ENCODE measurements at places on chromosomes 16 and 17.

GRCh38 chr16:68031951-68032350, 8.9 kb downstream of the DUS2 start:
- DNase-seq, result peak; percentile 73

- DNase-seq, result no peak
Measured at GRCh38 chr17:4487820-4488716, 10.6 kb upstream of the SPNS2 start.

- DNase-seq, result no peak
Measured at GRCh38 chr16:29812754-29813643, 1.0 kb downstream of the PRRT2 start.

GRCh38 chr17:50785946-50786570, 18.7 kb upstream of the ANKRD40CL start:
- DNase-seq, result no peak

GRCh38 chr16:85733839-85734170, 17.1 kb downstream of the C16orf74 start:
- DNase-seq, result no peak

DNA sequence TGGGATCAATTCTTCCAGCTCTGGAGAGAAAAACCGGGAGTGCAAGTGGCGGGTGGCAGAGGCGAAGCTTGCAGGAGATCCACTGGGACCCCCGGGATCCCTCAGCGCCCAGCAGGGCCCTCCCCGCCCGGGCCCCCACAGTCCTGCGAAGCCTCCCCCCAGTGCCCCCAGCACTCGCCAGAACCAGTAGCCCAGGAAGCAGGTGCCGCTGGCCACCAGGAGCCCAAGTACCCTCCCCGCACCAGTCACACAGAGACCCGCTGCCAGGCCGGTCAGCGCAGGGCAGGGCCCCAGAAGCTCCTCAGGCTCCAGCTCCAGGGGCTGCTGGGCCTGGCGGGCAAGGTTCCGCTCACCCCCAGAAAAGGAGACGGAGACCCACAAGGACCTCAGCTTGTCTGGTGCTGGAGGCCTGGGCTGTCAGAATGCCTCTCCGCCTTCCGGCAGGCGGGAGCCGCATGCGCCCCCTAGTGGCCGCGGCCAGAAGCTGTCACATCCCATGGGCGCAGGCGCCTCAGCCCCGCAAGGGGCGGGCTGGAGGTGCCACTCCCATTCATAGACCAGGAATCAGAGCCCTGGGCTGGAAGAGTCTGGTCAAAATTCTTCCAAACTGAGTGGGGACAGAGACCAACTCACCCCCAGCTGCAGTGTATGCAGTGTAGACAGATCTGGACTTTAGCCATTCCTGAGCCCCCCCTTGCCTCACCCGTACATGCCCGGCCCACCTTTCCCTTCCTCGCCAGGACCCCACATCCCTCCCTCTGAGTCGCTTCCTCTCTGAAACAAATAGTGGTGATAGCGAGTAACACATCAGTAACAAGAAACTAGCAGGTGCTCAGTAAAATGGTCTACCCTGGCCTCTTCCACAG, 1002.3 kb downstream of the KCNJ18 start:
- no peak for DNase-seq

DNA sequence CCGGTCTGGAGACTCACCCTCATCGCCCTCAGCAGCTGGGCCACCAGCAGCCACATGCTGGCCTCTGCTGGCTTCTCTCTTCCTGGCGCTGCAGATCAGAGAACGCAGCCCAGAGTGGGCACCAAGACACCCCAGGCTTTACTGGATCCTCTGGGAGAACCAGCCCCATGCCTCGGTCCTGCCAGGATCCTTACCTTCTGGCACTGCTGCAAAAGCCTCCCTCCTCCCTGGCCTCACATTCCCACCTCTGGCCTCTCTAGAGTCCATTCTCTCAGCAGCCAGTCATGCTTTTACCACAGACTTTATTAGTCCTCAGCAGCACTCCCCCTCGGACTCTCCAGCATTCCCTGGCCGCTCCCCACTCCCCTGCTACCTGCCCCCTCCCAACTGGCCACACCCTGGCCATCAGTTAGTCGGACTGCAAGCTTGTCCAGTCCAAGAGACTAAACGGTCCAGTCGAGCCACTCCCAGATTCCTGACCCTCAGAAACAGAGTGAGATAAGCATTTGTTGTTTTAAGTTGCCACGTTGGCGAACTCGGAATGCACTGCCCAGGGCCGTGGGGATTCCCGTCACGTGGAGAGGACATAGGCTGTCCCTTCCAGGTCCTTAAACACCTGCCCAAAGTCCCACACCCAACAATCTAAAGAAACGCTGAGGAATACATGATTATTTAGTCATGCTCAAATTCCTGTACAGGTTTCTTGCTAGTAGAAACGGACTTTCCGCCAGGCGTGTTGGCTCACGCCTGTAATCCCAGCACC, 5.9 kb upstream of the SPG7 start:
- peak; percentile 72 for DNase-seq

GRCh38 chr17:1398028-1398427, 2.0 kb downstream of the YWHAE start:
- DNase-seq, result no peak

GRCh38 chr16:29154088-29154487, 169.2 kb downstream of the LAT start:
- no peak for DNase-seq

- DNase-seq, result no peak
Measured at GRCh38 chr16:53974484-53975080, 270.6 kb downstream of the FTO start.

DNA sequence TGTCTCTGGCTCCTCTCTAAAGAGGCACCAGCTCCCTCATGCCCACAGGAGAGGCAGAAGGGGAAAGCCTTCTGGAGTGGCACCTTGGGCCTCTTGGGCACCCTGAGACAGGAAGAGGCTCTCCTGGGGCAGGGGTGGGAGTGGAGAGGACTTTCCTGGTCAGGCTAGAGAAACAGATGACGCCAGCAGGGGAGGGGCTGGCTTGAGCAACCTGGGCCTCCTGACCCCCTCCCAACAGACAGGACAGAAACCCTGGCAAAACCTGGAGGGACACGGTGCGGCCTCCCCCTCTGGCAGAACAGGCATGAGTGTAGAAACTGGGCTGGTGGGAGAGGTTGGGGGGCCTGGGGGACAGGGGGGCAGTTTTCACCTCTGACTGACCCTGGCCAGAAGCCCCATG, 6.1 kb downstream of the SMIM5 start:
- DNase-seq, result no peak

GRCh38 chr17:8310601-8311123, 621 bp downstream of the ARHGEF15 start:
- DNase-seq, result no peak

DNA sequence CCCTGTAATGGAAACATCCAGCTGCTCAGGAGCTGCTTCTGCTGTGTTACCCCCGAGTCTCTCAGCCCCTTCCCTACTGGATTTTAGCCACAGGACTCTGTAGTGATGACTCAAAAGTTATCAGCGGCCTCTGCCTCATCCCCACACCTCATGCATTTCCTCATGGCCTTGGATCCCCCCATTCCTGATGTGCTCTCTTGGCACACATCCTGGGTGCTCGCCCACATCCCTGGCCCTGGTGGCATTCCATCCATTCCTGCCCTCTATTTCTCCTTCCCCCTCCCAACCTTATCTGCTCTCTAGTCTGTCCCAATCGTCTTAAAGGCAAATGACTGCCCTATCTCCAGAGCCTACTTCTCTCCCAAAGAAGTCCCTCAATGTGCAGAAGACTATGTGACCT, 24.6 kb downstream of the MARF1 start:
- DNase-seq, result no peak

DNA sequence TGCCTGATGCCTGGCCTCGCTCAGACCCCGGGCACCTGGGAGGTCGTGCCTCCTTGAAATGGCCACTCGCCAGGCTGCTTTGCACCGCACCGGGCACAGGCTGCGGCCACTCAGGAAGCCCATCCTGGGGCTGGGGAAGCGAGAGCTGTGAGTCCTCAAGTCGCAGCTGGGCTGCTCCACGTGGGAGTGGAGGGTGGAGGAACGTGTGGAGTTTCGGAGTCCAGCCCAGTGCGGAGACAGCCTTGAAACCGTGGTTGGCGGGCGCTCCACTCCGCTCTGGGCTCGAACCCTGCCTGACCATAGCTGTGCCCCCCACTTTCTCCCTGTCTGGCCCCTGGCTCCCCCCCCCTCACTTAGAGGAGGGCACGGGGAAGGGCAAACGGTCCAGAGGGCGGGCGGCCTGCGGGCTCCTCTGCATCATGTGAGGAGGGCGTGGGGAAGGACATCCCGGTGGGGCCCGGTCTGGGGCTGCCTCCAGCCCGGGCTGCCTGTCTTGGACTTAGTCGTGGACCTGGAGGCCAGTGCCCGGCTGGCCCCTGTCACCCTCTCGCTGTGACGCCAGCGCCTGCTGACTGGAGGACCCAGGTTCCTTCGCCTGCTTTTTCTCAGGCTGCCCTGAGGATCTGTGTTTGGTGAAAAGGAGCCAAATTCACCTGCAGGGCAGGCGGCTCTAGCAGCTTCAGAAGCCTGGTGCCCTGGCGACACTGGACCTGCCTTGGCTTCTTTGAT, 2.5 kb downstream of the UBE2I start:
- DNase-seq, result no peak

DNA sequence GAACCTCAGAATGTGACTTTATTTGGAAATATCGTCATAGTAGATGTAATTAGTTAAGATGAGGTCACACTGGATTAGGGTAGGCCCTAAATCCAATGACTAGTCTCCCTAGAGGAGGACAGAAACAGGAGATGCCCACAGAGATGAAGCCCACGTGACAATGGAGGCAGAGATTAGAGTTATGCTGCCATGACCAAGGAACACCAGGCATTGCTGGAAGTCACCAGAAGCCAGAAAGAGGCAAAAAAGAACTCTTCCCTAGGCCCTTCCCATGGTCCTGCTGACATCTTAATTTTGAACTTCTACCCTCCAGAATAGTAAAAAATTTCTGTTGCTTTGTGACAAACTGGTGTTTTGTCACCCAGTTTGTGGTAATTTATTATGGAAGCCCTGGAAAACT, 49.6 kb downstream of the IKZF3 start:
- DNase-seq, result no peak

GRCh38 chr16:20902426-20902825, 1.9 kb downstream of the LYRM1 start:
- no peak for DNase-seq

GRCh38 chr16:60419859-60420258, 1616.4 kb downstream of the CDH8 start:
- peak; percentile 1 for DNase-seq

- DNase-seq, result no peak
Measured at GRCh38 chr17:14301279-14302090, 604 bp downstream of the HS3ST3B1 start.

GRCh38 chr16:50326835-50327465, 41.8 kb downstream of the BRD7 start:
- no peak for DNase-seq

DNA sequence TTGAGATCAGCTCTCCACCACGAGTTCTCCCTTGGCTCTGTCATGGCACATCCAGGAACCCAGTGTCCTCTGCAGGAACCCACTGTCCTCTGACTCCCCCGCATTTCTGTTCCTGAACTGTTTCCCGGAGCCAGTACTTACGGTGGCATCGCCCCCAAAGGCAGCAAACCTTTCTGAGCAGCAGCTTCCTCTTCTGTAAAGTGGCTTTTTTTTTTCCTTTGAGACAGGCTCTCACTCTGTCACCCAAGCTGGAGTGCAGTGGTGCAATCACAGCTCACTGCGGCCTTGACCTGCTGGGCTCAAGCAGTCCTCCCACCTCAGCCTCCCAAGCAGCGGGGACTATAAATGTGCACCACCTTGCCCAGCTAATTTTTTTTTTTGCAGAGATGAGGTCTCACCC, 32.2 kb downstream of the NAGPA start:
- DNase-seq, result no peak

DNA sequence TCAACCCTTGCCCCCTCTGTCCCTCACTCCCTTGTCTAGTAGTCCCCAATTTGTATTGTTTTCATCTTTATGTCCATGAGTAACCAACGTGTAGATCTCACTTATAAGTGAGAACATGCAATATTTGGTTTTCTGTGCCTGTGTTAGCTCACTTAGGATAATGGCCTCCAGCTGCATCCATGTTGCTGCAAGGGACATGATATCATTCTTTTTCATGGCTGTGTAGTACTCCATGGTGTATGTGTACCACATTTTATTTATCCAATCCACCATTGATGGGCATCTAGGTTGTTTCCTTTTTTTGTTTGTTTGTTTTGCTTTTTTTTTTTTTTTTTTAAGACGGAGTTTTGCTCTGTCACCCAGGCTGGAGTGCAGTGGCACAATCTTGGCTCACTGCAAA, 63.0 kb upstream of the HS3ST4 start:
- DNase-seq, result no peak

- DNase-seq, result no peak
Measured at GRCh38 chr17:74773871-74774286, 2.3 kb downstream of the NAT9 start.

DNA sequence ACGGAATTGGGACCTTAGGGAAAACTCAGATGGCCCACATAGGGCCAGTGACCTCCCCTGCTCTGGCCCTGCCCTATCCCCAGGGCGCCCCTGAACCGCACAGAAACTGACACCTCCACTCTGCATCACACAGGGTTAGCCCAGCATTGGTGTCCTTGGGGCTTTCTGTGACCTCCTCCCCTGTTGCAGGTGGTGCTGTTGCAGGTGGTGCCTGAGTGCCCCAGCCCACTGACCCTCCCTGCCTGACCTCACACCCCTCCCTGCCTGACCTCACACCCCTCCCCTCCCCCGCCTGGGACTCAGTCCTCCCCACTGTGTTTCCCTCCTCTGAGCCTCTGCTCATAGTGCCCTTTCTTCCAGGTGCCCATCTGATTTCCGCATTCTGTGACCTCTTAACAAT, 21.4 kb downstream of the TNFRSF13B start:
- no peak for DNase-seq

DNA sequence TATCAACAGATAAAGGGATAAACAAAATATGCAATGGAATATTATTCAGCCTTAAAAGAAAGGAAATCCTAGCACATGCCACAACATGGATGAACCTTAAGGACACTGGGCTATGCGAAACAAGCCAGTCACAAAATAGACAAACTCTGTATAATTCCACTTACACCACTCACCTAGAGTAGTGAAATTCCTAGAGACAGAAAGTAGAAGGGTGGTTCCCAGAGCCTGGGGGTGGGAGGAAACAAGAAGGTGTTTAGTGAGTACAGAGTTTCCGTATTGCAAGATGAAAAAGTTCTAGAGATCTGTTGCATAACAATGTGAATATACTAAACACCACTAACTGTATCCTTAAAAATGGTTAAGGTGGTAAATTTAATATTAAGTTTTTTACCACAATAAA, 10.0 kb downstream of the SPOP start:
- DNase-seq, result no peak

- DNase-seq, result no peak
Measured at GRCh38 chr17:19309701-19310100, 52.8 kb downstream of the B9D1 start.

DNA sequence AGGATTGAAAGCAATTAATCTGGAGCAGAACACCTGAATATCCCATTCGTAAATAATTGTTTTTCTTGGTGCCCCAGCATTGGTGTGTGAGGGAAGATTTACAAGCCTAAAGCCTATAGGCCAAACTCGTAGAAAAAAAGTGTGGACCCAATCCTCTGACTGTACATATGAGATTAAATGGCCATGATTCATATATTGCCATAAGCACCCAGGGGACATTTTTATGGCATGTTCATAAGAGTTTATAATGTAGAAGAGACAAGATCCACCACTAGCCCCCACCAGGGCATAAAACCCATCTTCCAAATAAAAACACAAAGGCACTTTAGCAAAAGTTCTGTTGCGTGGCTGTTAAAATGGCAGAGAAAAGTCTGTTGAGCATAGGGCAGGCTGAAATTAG, 15.5 kb upstream of the SALL1 start:
- DNase-seq, result no peak
